ENCODE measurements at places on chromosomes 3 and 15. TPM values are rescaled to one million over a fixed set of nuclear protein-coding genes. Genes with fewer than 3 reads are reported as not detected.

DNA sequence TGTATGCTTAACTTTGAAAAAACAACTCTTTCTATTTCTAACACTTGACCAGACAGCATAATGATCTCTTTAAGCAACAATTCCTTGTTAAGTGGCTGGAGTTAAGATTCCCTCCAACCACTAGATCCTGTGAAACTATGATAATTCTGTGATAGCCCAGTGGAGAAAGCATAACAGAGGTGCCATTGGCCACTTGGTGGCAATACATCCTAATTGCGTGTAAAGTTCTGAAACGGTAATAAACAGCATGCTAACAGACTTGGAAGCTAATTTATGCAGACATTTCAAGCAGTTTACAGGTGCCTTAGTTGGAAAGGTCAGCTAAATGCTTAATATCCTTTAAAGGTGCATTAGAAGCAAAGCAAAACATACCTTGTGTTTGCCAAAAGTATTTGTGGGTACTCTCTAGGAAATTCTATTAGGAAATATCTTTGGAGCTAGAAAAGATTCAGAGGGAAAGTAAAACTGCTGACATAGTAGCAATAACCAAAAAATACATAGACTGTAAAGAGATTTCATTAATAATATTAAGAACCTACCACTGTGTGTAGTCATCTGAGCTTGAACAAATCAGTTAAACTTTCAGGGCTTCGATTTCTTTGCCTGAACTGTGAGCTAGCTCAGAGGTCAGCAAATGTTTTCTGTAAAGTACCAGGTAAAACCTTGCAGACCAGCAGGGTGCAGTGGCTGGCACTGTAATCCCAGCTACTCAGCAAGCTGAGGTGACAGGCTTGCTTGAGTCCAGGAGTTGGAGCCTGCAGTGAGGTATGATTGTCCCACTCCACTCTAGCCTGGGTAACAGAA, 19.0 kb upstream of the CSTA start:
- no peak for DNase-seq

GRCh38 chr15:28019594-28020309, 79.4 kb downstream of the OCA2 start:
- DNase-seq: no peak

RARRES1 gene
- total RNA-seq: not detected

GRCh38 chr15:65963358-65963757, 94.1 kb downstream of the RAB11A start:
- DNase-seq: no peak

GRCh38 chr3:68664276-68664675, 268.1 kb downstream of the TAFA4 start:
- no peak for DNase-seq

GRCh38 chr15:29689287-29689986, 132.8 kb downstream of the TJP1 start:
- DNase-seq: no peak

TMEM115 gene
- total RNA-seq: 26.2 TPM

MFAP1 gene
- total RNA-seq: 22.1 TPM

Data from B cell (primary cell).